Lower lobe of right lung (tissue), 2 donors: ENCODE measurements at places on chromosomes 4 and X. TPM values are rescaled to one million over a fixed set of nuclear protein-coding genes. Genes with fewer than 3 reads are reported as not detected.

DNA sequence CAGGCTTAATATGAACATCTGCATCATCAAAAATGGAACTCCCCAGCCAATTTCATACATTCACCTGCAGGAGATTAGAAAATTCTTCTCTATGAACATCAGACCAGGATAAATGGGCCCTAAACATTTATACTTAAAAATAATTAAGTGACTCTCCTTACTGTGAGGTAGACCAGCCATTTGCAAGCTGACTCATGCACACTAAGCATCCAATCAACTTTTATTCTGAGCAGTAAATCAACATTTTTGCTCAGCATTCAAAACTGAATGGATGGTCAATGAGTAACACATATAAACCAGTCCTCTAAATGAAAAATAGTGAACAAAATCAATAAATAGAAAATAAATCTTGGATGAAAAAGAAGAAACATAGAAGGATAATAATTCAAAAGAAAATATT lies 19.9 kb upstream of the PCDH10 start:
- no peak overlapping the region for H3K4me3 ChIP-seq
- H3K27ac ChIP-seq, result no peak overlapping the region
- no peak for DNase-seq
- H3K27me3 ChIP-seq, result no peaks in the 10 kb centered on the region

- no peaks in the 10 kb centered on the region for H3K4me1 ChIP-seq
- DNase-seq, result no peak
- H3K27ac ChIP-seq, result no peak overlapping the region
- H3K36me3 ChIP-seq, result no peaks in the 10 kb centered on the region
- H3K27me3 ChIP-seq, result no peaks in the 10 kb centered on the region
Observed at GRCh38 chr4:19002170-19002569, 980.6 kb upstream of the LCORL start.

- peak; percentile 56 for DNase-seq
- no peaks in the 10 kb centered on the region for H3K36me3 ChIP-seq
- H3K27me3 ChIP-seq, result no peaks in the 10 kb centered on the region
- H3K4me3 ChIP-seq, result no peak overlapping the region
- H3K4me1 ChIP-seq, result peaks cover 5% of the 10 kb centered on the region
Observed at GRCh38 chr4:100591161-100591876, 73.5 kb upstream of the EMCN start.

DNA sequence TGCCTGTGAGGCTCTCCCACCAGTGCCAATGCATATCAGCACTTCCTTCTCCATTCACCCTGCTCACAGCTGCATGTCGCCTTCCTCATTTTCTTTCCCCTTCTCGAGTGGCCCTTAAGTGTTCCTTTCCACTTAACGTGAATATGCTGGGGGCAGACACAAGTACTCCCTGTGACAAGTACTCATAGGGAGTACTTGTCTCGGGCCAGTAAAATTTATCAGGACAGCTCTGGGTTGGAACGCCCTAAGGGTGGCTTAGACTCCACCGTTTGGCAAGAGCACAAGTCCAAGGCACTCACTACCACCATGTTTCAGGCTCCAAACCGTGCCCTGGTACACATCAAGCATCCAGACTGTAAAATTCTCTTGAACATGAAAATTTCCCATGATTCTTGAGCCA lies 3.9 kb upstream of the LDOC1 start:
- H3K4me1 ChIP-seq, result no peaks in the 10 kb centered on the region
- no peak overlapping the region for H3K27ac ChIP-seq
- H3K27me3 ChIP-seq, result no peaks in the 10 kb centered on the region
- H3K36me3 ChIP-seq, result no peaks in the 10 kb centered on the region

GRCh38 chr4:83851261-83852084 lies 315.6 kb downstream of the GPAT3 start:
- DNase-seq, result no peak
- no peaks in the 10 kb centered on the region for H3K27me3 ChIP-seq
- peaks cover 12% of the 10 kb centered on the region for H3K4me1 ChIP-seq

DNA sequence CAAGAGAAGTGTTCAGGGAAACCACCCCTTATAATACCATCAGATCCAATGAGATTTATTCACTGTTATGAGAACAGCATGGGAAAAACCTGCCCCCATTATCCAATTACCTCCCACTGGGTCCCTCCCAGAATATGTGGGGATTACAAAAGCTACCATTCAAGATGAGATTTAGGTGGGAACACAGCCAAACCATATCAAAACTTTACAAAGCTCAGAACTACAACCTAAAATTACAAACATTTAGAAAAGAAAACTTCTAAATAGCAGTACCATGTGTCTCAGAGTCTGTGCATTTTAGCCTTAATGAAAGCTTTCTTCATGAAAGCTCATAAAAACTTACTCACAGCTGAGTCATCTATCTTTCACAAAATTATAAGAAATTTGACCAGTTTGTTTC lies 1442.8 kb upstream of the PCDH7 start:
- H3K27me3 ChIP-seq, result no peaks in the 10 kb centered on the region
- no peak overlapping the region for H3K4me3 ChIP-seq
- no peaks in the 10 kb centered on the region for H3K4me1 ChIP-seq

MSL3 gene
- 34.9 TPM for total RNA-seq

ADH6 gene
- 0.50 TPM for total RNA-seq
